HuH-7.5 (cell line): ENCODE measurements at places on chromosomes 2 and 18.

DNA sequence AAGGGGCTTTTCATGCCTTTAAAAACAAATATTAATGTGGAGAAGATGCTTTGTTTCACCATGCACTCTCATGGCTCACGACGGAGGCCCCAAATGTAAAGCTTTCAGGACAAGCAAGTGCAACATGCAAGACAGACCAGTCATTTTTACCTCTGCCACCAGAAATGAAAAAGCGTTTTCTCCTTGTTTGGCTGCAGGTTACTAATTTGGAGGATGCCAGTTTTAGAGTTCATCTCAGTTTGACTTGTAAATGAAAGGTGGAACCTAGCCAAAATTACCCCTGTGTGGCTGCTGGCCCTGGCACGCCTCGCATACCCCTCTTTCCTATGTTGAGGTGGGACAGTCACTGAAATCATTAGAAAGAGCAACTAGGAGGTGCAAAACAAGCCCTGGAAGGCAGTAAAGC lies 138.6 kb downstream of the BCL2 start:
- no peak for DNase-seq

DNA sequence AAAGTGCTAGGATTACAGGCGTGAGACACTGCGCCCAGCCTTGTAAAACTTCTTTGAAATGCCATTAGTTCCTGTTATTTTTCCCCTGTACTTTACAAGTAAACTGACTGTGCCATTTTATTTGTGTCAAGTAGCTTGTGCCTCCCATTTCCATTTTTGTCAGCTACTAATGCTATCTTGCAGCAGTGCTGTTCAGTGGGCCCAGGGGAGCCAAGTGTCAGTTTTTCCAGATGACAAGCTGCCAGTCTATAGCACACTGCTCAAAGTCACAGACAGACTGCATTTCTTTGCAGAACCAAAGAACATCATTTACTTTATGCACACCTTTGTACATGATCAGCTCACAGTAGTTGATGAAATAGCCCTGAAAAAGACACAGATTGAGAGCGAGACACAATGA lies 901.3 kb upstream of the CDH2 start:
- DNase-seq = no peak

- DNase-seq = no peak
Measured at GRCh38 chr2:48434101-48434500, 95.9 kb upstream of the STON1 start.

GRCh38 chr2:164009756-164010337 lies 274.0 kb upstream of the FIGN start:
- no peak for DNase-seq

GRCh38 chr18:39871961-39872360 lies 2083.1 kb upstream of the PIK3C3 start:
- no peak for DNase-seq

GRCh38 chr2:229520691-229521096 lies 193.7 kb downstream of the DNER start:
- no peak for DNase-seq

- DNase-seq = no peak
Measured at GRCh38 chr18:7821784-7822183, 254.7 kb downstream of the PTPRM start.

DNA sequence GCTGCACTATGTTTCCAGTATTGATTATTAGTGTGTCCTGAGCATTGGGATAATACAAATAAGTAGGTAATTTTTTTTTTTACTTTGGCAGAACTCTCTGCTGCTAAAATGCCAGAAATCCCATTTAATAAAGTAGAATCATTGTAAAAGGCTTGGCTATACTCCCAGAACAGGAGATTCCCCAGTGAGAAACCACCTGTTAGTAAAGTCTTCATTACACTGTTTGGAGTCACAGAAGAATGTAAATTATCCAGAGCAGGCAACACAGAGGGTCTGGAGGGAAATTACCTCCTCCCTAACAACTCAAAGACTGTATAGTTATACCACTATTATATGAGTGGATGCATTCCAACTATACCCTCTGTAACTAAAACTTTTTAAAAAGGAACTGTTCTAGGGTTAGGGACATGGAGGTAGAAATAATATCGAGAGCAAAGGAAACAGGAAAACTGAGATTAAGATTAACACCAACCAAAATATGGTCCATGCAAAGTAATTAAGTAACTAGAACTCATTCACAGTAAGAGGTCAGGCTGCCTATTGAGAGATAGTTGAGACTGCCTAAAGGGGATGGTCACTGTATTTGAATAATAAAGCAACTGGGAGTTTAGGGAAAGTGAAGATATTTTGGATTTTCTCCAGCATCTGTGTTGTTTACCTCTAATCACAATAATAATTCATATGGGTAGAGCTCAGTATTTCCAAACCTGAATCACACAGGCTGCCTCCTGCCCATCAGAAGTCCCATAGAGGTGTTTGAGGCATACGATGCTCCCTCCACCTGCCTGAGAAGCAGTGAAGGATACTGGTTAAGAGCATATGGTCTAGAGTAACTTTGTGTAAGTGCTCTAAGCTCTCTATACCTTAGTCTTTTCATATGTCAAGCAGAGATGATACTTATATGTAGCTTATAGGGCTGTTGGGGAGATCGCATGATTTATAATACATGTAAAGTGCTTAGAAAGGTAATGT lies 34.4 kb downstream of the MAP2 start:
- no peak for DNase-seq

GRCh38 chr2:88307817-88308216 lies 137.7 kb downstream of the THNSL2 start:
- DNase-seq = peak; percentile 40

GRCh38 chr2:260507-261161 lies 3.2 kb downstream of the SH3YL1 start:
- DNase-seq = peak; percentile 83

GRCh38 chr2:113858764-113859163 lies 31.1 kb upstream of the ACTR3 start:
- no peak for DNase-seq

DNA sequence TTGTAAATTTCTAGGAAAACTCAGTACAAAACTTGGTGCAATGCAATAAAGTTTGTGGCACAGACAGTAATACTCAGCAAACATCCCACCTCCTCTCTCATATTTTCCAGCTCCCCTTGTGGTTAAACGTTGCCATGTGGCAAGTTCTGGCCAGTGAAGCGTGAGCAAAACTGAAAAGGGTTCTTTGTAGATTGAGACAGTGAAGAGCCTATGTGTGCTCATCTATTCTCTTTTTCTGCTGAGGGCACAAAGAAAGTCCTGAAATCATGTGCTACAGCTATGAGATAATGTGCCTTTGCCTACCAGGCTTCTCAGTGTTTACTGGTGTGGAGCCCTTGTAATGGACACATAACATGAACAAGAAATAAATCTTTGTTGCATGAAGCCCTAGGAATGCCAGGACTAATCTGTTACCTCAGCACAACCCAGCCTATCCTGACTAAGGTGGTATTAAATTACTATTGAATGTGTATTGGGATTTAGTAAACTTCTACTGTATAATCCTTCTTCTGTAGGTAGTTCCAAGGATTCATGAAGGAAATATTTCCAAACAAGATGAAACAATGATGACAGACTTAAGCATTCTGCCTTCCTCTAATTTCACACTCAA lies 13.0 kb upstream of the TYMS start:
- no peak for DNase-seq

DNA sequence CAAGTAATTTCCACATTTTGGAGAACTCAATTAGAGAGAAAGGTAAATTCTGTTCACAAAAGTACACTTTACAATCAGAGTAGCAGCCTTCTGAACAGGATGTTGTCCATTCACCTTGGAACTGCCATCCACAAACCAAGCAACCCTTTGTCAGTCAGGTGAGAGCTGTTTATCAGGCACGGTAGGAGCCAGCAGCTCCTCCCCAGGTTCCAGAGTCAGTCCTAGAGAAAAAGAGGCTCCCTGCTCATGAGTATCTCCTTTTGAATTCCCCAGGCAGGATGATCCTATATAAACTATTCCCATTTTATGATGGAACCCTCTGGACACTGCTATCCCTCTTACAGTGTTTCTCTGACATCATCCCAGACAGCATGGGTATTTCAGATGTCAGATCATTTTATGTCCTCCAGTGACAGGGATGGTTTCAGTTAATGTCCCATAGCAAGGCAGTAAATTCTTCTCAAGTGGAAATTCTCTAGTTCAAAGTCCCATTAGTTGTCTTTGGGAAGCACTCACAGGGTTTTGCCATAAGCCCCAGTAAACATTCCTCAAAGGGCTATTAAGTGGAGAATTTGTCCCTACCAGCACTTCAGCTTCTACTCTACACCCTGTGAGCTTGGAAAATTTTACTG lies 34.5 kb upstream of the CSRNP3 start:
- DNase-seq = no peak

DNA sequence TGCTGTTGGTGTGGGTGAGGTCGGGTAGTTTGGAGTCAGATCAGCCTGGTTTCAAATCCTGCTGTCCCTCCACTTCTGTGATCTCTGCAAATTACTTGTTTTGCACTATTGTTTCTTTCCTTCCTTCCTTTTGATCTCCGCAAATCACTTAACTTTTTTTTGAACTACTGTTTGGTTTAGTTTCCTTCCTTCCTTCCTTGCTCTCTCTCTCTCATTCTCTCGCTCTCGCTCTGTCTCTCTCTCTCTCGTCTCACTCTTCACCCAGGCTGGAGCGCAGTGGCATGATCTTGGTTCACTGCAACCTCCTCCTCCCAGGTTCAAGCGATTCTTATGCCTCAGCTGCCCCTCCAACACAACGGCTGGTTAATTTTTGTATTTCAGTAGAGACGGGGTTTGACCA lies 141.6 kb upstream of the ITGA6 start:
- DNase-seq = no peak

DNA sequence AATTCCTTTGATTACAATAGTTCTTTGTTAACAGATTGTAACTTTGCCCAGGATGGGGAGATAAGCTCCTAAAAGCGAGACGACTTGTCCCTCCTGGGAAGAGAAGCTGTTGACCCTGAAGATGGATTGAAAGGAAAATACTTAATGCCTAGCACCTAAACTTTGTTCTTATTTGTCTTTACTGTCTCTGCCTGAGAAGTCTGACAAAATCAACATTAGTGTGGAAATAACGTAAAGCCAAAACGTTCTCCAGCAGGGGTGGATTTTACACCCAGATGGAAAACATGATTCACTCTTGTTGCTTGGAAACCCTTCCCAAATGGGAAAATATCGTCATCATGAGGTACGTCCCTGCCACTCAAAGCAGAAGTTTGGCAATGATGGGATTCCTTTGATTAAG lies 450.1 kb downstream of the SLC4A3 start:
- DNase-seq = no peak

GRCh38 chr18:58862851-58863538 lies 1.7 kb upstream of the ZNF532 start:
- DNase-seq = peak; percentile 58

GRCh38 chr2:70456585-70457495 lies 96.8 kb downstream of the TGFA start:
- no peak for DNase-seq

DNA sequence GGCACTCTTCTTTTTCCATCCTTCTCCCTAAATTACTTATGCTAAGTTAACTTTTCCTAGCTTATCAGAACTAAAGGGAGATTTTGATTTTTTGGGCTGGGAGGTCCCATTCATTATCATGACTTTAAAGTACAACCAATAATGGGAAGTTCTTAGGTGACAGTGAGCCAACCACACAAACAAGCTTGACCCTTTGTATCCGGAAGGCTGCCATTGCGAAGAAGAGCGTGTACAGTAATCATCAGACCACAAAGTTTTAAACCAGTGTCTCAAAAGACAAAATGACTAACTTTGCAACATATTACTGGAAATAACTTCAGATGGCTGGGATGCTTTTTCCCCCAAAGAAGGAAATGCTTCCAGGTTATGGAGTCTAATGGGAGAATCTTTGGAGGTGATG lies 298.1 kb downstream of the TGIF1 start:
- DNase-seq = no peak

GRCh38 chr2:236367506-236368289 lies 103.5 kb upstream of the ASB18 start:
- no peak for DNase-seq

GRCh38 chr18:62085756-62086155 lies 101.1 kb downstream of the PIGN start:
- DNase-seq = no peak

DNA sequence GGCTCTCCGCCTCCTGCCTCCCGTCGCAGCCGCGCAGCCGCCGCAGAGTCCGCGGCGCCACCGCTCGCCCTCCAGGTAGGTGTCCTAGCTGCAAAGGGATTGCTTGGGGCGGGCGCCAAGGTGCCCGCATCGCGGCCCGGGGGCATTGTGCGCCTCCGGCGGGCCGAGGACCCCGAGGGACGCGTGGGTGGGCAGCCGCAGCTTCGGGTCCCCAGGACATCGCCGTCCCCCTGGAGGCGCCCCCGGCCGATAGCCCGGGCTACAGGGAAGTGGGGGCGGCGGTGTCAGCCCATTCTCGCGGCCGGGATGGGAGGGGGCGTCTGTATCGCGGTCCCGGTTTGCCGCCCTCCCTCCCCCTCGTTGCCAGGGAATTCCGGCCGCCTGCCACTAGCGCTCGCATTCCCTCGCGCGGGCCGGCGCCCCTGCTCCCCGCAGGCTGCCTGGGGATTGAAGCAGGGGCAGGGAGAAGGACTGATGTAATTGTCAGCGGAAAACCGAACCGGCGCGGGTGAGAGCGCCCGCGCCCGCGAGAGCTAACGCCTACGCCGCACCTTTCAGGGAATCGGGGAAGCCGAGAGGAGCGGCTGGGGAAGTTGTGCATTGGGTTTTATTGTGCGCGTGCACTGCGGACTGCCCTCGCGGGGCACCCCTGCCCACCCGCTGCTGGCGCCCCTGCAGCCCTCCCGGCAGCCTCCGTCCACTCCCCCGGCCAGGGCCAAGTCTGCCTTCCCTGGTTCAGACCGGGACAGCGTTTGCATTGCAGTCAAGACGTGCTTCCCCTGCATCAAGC lies 483 bp downstream of the OSBPL6 start:
- DNase-seq = peak; percentile 53

- no peak for DNase-seq
Measured at GRCh38 chr2:64212801-64213321, 68.6 kb upstream of the PELI1 start.

DNA sequence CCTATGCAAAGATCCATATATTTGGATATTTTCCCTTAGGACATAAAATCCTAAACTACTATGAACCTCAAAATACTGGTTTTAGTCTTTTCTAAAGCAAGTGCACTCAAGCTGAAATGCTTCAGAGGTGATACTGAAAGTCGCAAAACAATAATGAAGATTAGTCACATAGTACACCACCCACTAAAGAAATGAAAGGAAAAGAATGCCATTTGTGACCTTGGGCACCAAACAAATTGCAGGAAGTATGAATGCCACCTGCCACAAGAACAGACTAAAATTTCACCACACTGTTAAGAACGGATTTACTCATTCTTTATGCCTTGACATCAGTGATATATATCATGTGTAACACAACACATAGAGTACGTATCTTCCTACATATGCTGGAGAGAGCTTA lies 161.5 kb downstream of the ZNF521 start:
- no peak for DNase-seq

DNA sequence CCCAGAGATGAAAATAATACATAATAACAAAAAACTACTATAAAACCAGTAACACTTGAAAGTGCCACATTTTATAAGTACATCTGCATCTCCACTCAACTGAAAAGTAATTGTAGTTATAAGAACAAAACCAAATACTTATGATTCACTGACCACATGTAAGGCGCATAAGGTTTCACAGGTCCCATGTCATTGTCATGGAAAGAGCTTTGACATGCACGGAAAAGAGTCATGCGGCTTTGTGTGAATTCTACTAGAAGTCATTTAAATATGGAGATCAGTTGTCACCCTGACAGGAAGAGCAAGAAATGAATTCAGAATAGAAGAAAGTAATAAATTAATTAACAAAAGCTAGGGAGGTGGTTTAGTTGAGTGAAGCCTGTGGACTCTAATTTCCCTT lies 459.1 kb downstream of the CDH2 start:
- no peak for DNase-seq
